GM12892 (cell line): ENCODE measurements at places on chromosomes 7 and 10.

- no peak for DNase-seq
Observed at GRCh38 chr10:120616311-120616911, 159.4 kb downstream of the PLPP4 start.

DNA sequence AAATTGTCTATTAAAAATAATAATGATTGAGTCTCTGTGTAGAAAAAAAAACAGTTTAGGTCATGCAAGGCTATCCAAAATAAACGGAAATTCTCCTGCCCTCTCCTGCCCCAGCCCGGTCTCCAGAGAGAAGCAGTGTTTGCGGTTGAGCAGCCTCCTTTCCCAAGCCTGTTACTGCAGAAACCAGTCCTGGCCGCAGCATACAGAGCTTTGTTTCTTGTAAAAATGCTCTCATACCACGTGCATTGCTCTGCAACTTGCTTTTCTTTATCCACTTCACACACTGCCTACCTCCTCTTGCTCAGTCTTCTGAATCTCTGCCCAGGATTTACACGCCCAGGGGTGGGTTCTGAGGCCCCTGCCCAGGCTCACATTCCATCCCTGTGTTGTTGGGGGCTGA is 34.4 kb upstream of the CUL1 start:
- no peak for DNase-seq

GRCh38 chr7:77566421-77566820 is 29.3 kb downstream of the PTPN12 start:
- no peak for DNase-seq

DNA sequence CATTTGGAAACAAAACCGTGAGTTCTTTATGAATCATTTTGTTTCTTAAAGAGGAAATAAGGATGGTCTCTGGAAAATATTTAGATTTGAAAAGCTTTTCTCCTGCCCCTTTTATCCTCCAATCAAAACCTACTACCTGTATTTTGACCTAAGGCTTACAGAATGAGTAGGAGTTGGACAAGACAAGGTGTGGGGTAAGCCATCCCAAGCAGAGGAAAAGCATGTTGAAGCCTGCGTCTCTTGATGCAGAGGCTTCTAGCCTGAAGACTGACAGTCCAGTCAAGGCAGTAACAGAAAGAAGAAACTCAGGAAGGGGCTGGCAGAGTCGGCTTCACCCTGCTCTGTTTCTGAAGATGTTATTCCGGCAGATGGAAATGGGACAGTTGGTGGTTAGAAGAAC is 551.1 kb downstream of the SORCS3 start:
- DNase-seq = no peak

DNA sequence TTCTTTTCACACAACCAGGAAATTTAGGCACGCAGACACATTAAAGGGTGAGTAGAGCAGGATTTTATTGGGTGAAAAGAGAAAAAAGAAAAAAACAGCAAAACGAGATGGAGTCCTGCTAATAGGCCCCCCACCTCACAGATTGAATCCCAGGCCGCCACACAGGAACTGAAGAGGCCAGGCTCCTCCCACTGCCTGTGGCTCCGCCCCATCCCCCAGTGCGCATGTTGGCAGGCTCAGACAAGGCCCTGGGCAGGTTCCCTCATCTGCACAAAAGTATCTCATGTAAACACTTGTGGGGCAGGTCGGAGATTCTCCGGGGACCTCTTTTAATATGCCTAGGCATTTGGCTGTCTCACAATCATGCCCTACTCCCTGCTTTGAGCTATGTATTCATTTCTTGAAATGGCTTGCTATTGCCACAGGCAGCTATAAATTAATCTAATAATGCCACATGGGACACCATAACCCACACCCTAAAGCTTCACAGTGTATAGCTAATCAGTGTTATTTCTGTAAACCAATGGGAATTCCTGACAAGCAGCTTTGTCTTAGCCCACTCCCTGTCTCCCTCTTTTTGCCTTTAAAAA is 76.2 kb upstream of the KIF5B start:
- DNase-seq = no peak

GRCh38 chr10:83963446-83963845 is 175.9 kb upstream of the GHITM start:
- DNase-seq = no peak

DNA sequence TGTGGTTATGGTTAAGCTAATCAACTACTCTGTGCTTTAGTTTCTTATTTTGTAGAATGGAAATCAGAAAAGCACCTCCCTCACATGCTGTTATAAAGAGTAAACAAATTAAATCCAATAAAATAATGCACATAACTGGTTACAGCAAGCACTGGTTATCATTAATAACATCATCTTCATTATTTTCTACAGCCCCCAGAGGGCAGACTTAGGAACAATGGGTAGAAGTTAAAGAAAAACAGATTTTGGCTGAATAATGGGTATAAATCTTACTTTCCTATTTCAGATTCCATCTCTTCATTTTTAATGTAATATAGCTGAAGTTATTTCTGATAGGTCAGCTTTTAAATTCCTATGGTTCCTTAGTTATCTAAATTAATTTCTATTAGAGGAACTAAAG is 126.5 kb downstream of the DOCK4 start:
- DNase-seq = no peak

GRCh38 chr10:4825456-4825867 is 545 bp upstream of the AKR1E2 start:
- DNase-seq = no peak

- no peak for DNase-seq
Observed at GRCh38 chr7:75971961-75972763, 22.2 kb downstream of the TMEM120A start.

DNA sequence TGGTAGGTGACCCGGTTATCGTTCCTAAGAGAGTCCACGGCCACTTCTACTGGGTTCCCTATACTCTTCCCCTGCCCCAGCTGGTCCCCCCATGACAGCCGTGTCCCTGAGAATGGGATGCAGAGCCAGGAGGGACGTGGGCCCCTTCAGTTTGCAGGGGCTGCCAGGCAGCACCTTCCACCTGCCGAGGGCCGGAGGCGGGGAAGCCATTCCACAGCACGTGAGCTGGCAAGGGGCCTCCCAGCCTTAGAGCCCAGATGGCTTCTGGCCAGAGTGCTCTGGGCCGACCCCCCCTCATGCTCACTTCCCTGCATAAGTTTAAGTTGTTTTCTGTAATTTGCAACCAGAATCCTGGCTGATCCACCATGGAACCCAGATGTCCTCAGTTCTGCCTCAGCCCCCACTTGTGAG is 39.0 kb downstream of the DIP2C start:
- no peak for DNase-seq

- no peak for DNase-seq
Observed at GRCh38 chr7:92988941-92989545, 128.7 kb downstream of the SAMD9 start.

- no peak for DNase-seq
Observed at GRCh38 chr7:148650232-148650858, 48.4 kb upstream of the CUL1 start.

- no peak for DNase-seq
Observed at GRCh38 chr10:70052462-70053217, at the start of gene MACROH2A2. Gene MACROH2A2, plus strand, starts transcription at chr10:70052846. Its CDS starts 22,813 bp downstream, at chr10:70075659.

DNA sequence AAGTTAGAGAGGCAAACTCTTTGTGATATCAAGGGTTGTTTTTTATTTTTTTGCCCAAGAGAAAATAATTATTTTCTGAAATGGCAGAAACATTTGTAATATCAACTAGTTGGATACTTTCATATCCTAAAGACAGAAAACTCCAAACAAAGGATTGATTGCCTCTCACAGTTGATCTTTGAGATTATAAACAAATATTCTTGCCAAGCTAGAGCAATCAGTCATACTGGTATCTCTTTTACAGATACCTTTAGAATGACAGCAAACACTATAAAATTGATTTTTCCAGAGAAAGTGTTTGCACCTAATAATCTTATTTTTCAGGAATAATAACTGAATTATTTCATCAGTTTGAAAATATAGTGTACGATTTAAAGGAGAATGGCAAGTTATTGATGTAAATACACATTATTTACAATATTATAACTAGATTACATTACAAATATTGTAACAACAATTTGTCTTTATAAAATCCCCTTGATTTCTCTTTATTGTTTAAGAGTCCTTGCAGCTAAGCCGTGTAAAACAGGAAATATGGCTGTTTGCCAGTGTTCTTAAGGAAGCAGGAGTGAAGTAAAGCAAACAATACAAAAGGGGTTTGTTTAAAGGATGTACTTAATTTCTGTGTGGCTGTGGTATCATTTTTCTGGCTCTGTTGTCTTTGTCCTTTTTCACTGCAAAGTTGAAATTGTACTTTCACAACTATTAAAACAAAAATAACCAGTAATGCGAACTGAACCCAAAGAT is 58.4 kb downstream of the MAPK8 start:
- DNase-seq = no peak

- no peak for DNase-seq
Observed at GRCh38 chr7:1608318-1608717, 38.5 kb upstream of the PSMG3 start.

- DNase-seq = no peak
Observed at GRCh38 chr7:105854498-105854897, 21.9 kb downstream of the ATXN7L1 start.
